ENCODE measurements at places on chromosomes 11 and 22.

DNA sequence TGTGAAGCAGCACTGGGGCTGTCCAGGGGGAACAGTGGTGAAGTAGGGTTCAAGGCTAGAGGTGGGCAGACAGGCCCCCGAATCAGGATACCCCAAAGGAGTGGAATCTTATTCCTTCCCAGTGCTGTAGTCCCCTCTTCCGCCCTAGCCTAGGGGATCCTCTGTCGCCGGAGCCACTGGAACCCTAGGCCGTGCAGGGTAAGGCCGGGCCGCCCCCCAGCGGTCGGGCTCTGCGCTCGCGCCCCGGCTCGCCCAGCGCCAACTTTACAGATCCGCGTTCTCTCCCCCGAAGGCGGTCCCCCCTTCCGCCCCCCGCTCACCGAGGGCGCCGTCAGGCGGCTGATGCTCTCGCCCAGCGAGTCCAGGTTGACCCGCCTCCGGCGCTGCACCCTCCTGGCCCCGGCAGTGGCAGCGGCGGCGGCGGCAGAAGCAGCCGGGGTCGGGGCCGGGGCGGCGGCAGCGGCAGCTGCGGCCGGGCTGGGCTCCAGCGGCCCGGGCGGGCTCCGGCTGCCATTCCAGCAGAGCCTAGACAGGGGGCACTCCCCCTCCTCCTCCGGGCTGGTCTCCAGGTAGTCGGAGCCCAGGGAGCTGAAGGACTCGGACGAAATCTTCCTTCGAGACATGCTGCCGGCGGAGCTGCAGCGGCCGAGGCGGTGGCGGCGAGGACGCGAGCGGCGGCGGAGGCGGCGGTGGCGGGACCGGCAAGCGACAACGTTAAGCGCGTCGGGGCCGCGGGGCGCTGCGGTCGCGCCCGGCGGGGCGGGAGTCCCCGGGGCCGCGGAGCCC is 650 bp downstream of the GUCY1A2 start:
- no peak for DNase-seq

GRCh38 chr11:129895126-129896041 is at the start of gene NFRKB:
Gene NFRKB (minus strand): TSS chr11:129895578. CDS start chr11:129892849, 2,729 bp downstream.
- peak; percentile 25 for DNase-seq

DNA sequence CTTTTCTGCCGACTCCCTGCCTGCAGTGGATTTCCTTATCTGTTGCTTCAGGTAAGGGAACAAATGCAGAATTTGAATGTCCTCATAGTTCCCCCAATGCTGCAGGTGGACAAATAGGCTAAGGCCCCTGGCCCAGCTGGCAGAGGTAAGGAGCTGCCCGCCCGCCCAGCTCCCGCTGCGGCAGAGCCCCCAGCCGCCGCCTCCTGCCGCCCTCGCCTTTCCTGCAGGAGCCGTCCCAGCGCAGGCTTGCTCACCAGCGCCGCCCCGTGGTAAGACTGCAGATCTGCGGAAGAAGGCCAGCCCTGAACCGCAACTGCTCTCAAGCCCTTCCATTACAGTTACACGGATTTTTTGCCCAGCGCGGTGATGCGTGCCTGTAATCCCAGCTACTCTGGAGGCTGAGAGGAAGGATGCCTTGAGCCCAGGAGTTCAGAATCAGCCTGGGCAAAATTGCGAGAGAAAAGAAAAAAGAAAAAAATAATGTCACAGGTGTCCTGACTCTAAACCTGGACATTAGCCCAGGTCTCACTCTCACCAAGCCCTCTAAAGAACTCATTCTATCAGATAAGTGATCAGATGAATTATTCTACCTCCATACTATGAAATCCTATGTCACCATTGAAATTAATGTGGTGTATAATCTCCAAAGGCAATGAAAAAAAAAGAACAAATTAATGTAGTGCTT is 51.2 kb upstream of the EMID1 start:
- DNase-seq, result peak; percentile 29

DNA sequence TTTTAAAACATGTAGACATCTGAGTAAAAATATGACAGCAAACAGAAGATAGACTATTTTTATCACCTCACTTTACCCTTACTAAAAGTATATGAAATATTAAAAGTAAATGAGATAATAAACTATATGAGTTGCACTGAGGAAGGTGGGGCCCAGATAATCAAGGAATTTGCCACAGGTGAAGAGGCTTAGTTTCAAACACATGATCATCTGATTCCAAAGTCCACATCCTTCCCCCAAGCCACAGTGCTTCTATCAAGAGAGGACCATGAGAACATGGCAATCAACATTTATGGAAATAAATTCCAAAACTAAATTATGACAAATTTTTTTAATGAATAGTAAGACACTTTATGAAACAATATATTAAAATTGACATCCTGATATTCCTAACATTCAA is 384.0 kb downstream of the DCDC1 start:
- DNase-seq, result no peak

GRCh38 chr11:66478729-66479393 is 1.4 kb upstream of the DPP3 start:
- DNase-seq, result no peak

DNA sequence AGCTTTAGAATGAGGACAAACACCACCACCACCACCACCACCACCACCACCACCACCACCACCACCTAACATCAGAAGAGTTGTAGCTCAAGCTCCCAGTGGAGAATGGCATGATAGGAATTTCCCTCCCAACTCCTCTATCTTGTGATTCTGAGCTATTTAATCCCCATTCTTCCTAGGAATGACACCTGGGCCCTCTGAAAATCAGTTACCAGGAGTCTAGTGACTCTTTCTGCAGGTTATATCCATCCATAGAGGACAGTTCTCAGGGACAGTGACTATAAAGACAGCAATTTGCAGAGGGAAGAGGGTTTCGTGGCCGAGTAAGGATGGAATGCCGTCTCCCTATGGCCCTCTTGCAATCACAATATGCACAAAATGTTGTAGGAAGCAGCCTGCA is 27.8 kb downstream of the MYH9 start:
- DNase-seq, result no peak

GRCh38 chr11:73393479-73394415 is 17.5 kb downstream of the RELT start:
- DNase-seq, result peak; percentile 36
